ENCODE measurements at places on chromosomes 7 and 10.

GRCh38 chr10:19931894-19932590 lies 115.8 kb downstream of the PLXDC2 start:
- no peak for DNase-seq

GRCh38 chr7:84100866-84101265 lies 93.7 kb downstream of the SEMA3A start:
- DNase-seq: no peak

- no peak for DNase-seq
Measured at GRCh38 chr7:32479574-32480200, 10.5 kb downstream of the LSM5 start.

GRCh38 chr10:17668435-17669184 lies 24.7 kb downstream of the STAM start:
- no peak for DNase-seq

DNA sequence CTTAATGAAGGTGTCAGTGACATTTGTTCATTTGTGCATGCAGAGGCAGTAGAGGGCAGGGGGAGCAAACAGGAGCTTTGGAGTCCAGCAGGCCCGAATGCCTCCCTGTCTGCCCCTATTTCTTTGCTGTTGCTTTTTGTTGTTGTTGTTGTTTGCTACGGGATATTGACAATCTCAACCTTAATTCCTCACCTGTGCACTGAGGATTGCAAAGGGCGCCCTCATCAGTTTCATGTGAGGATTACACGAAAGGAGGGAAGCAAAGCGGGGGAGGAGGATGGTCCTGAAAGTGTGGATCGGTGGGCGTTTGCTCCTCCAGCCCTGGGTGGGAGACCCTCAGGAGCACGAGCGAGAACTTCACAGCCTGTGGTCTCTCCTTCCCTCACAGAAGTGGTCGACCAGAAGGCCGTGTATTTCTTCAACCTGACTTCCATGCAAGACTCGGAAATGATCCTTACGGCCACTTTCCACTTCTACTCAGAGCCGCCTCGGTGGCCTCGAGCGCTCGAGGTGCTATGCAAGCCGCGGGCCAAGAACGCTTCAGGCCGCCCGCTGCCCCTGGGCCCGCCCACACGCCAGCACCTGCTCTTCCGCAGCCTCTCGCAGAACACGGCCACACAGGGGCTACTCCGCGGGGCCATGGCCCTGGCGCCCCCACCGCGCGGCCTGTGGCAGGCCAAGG lies 9.6 kb downstream of the GDF10 start:
- DNase-seq: no peak
